ENCODE measurements at places on chromosomes 2 and 18.
A peak's percentile ranks its signal among the peaks of the same experiment; 100 is the strongest.

- peak overlapping the region; percentile 64 for H3K27ac ChIP-seq
- H3K4me3 ChIP-seq, result no peak overlapping the region
- no peaks in the 10 kb centered on the region for H3K27me3 ChIP-seq
- no peaks in the 10 kb centered on the region for H3K36me3 ChIP-seq
- H3K4me1 ChIP-seq, result peaks cover 35% of the 10 kb centered on the region
- DNase-seq, result no peak
These were observed 89.5 kb upstream of the RBMS1 start for GRCh38 chr2:160583146-160583535.

- H3K4me3 ChIP-seq, result no peak overlapping the region
- no peaks in the 10 kb centered on the region for H3K27me3 ChIP-seq
- no peak for DNase-seq
- no peak overlapping the region for H3K27ac ChIP-seq
- H3K4me1 ChIP-seq, result no peaks in the 10 kb centered on the region
These were observed 42.9 kb downstream of the TMEFF2 start for GRCh38 chr2:192151853-192152252.

DNA sequence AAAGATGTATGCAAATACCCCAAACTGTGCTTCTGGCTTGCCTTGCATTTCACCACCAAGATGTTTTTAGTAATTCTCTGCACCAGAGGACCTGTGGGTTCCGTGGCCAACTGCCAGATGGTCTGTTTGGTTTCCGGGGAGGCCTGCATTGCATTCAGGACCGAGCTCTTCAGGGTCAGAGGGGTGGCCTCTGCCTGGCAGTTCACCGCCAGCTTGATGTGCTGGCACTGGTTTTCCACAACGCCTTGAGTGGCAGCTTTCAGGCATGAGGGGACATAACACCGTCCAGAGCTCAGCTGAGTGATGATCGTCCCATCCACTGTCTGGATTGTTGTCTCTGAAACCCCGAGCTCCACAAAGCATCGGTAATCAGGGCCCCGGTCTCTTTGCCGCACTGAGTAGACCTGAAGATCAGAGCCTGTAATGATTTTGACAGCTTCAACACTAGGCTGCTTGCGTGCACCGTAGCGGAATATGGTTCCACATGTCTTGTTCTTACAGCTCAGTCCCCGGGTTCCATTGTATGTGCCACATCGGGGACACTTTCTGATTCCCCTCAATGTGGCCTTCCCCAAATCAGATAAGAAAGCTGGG is 9.4 kb downstream of the C2orf42 start:
- no peaks in the 10 kb centered on the region for H3K4me1 ChIP-seq
- no peak for DNase-seq
- no peak overlapping the region for H3K4me3 ChIP-seq
- H3K27ac ChIP-seq, result no peak overlapping the region

DNA sequence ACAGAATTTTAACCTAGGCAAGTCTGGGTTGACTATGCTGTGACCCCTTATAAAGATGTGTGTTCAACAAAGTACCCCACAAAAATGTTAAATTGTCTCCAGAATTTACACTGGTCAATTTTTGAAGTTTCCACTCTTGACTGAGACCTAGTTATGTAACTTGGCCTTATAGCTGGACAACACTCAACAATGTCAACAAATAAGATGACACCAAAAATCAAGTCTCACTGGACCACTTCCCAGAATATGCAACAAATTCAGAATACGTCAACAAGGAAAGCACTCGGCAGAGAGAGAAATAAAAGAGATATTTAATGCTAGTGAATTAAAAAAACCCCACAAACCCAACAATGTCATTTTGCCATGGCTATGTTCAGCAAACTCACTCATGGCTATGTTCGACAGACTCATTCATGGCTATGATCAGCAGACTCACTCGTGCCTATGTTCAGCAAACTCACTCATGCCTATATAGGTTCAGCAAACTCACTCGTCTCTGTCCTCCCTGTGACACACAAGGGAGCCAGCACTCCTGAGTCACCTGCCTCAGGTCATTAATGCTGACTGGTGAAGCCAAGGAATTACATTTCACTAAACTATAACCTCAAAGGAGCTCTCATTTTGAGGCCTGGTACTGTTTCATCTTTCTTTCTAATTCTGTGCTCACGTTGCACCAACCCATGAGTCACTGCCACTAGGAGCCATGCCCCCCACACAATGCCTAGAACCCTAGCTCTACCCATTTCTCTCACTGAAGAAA is 72.7 kb downstream of the PTPN2 start:
- peaks cover 38% of the 10 kb centered on the region for H3K36me3 ChIP-seq
- no peak for DNase-seq
- no peak overlapping the region for H3K27ac ChIP-seq
- H3K4me3 ChIP-seq, result no peak overlapping the region
- no peaks in the 10 kb centered on the region for H3K4me1 ChIP-seq

GRCh38 chr2:108074946-108075345 is 88.6 kb downstream of the SLC5A7 start:
- H3K27ac ChIP-seq, result no peak overlapping the region
- no peak for DNase-seq
- no peaks in the 10 kb centered on the region for H3K27me3 ChIP-seq
- H3K4me1 ChIP-seq, result no peaks in the 10 kb centered on the region
- no peaks in the 10 kb centered on the region for H3K36me3 ChIP-seq

DNA sequence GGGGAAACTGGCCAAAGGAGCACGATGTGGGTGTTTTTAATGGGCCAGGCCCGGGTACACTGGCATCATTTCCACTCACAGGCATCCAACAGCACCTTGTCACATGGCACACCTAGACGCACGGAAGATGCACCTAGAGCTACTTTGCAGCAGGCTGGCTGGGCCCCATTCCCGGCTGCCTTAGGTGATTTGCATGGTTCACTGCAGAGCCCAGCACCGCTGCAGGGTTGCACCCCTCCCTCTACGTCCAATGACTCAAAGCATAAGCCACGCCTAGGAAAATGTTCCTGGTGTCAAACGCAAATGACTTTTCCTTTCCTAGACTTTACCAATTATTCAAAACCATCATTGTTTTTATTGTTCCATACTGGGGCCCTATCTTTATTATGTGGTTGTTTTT is 222.9 kb downstream of the EIPR1 start:
- no peaks in the 10 kb centered on the region for H3K27me3 ChIP-seq
- no peaks in the 10 kb centered on the region for H3K36me3 ChIP-seq
- H3K4me1 ChIP-seq, result no peaks in the 10 kb centered on the region
- H3K4me3 ChIP-seq, result no peak overlapping the region

- peaks cover 29% of the 10 kb centered on the region for H3K4me1 ChIP-seq
- H3K36me3 ChIP-seq, result peaks cover under 1% of the 10 kb centered on the region
- peak; percentile 48 for DNase-seq
These were observed 93.6 kb upstream of the SMAD2 start for GRCh38 chr18:48024009-48024512.

GRCh38 chr2:240402566-240403272 is 32.7 kb upstream of the GPC1 start:
- no peaks in the 10 kb centered on the region for H3K36me3 ChIP-seq
- no peak overlapping the region for H3K4me3 ChIP-seq
- peak; percentile 3 for DNase-seq
- no peaks in the 10 kb centered on the region for H3K27me3 ChIP-seq

GRCh38 chr18:57086163-57086562 is 60.7 kb upstream of the BOD1L2 start:
- no peak for DNase-seq
- H3K27me3 ChIP-seq, result no peaks in the 10 kb centered on the region
- no peak overlapping the region for H3K4me3 ChIP-seq
- no peaks in the 10 kb centered on the region for H3K36me3 ChIP-seq
